ENCODE measurements at places on chromosomes 1 and 21.

- no peak for DNase-seq
Observed at GRCh38 chr1:159141584-159142390, 29.6 kb upstream of the CADM3 start.

- no peak for DNase-seq
Observed at GRCh38 chr1:23421753-23422240, 2.8 kb downstream of the TCEA3 start.

- DNase-seq = no peak
Observed at GRCh38 chr1:3038113-3038551, 16.9 kb downstream of the ACTRT2 start.

DNA sequence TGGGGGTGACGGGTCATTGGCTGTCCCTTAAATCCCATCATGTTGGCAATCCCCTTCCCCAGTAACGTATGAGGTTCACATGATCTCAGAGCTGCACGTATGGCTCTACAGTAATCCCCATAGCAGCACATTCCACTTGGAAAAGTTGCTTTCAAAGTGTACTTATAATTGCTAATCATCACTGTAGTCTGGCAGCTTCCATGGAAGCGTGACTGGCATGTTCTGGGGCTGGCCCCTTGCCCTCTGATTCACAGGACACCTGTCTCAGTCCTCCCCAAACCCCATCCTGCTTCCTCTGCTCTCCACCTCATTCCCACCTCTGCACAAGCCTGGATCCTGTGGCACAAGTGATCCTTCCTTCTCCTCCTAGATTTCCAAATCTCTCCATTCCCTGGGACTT, 102.2 kb downstream of the TSEN15 start:
- no peak for DNase-seq
